ENCODE measurements at places on chromosomes 2 and 18.

- DNase-seq, result no peak
Measured at GRCh38 chr2:74219846-74220486, 21.6 kb downstream of the MTHFD2 start.

- DNase-seq, result no peak
Measured at GRCh38 chr2:12754643-12755042, 37.9 kb downstream of the TRIB2 start.

GRCh38 chr2:172251231-172251630 is 148.5 kb upstream of the DLX2 start:
- DNase-seq, result no peak

DNA sequence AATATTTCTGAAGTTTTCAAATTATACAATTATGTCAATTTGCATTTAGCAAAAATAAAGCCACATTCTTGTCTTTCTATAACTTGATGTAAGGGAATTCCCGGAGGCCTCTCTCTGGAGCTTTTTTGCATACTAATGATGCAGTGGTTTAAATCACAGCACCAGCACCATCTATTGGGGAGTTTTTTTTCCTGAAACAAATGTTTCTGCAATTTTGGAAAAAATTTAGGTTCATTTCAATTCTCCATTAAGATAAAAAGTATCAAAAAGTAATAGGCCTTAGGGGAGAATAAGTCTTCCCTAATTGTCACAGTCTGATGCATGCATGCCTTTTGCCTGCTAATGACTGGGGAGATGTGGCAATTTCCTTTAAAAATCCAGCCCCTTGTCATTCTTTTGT is 13.5 kb downstream of the CBLN2 start:
- no peak for DNase-seq

DNA sequence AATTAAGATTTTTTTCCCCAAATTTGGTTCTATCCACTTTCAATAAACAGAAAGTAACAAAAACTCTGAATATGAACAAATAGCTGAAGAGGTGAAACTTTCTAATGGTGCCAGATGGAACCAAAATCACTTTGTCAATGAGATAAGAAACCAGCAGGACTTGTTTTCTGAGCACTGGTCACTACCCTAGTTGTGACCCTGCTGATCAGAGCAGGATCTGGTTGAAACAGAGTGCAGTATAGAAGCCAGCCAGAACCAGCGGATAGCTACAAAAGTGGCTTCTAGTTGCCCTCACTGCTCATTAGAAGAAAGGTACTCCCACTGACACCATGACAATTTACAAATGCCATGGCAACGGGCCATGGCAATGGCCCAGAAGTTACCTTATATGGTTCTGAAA is 158.3 kb upstream of the PIEZO2 start:
- no peak for DNase-seq

GRCh38 chr2:5845798-5846330 is 153.7 kb downstream of the SOX11 start:
- no peak for DNase-seq

DNA sequence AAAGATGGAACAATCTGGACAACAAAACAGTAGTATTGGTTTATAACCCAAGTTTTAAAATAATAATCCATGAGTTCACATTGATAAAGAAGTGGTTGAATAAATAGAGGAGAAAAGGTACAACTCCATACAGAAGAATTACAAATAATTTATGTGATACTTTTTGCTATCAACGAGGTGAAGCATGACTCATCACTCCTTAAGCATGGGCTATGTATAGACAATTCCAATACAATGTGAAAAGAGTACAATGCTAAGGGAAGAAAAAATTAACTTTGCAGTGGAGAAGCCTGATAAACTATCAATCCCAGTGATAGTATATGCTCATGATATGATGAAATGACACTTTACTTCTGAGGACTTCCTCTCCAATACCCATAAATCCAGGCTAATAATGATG is 312.9 kb downstream of the GULP1 start:
- no peak for DNase-seq

DNA sequence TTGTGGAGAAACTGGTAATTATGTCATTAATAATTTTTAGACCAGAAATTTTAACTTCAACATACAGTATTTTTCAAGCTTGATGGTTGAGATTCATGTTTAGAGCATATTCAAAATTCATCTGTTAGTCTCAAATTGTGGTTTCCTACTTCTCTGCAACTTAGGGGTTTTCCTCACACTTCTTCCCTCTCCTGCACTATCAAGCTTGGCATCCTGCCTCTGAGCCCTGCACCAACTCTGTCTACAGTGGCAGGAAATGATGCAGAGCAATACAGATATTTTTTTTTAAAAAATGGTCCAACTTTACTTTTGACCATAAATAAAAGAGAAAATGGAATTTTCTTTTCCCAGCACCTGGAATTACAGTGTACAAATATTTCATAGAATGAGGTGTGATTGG is 247.3 kb downstream of the NUP35 start:
- DNase-seq, result no peak

GRCh38 chr2:240649331-240649730 is 24.1 kb downstream of the GPR35 start:
- DNase-seq, result no peak

DNA sequence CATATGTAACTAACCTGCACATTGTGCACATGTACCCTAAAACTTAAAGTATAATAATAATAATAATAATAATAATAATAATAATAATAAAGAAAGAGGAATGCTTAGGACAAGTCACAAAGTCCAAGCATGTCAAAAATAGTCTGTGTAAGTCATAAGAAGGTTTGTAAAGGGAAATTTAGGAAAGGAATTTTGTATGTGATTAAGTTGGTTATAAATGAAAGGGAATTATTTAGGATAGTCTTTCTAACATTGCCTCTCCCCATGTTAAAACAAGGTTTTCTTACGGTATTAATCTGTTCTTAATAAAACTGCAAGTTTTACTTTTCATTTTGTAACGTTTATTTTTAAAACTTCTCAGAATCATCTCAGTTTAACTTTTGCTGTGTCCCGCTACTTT is 62.8 kb downstream of the SESTD1 start:
- DNase-seq, result no peak

DNA sequence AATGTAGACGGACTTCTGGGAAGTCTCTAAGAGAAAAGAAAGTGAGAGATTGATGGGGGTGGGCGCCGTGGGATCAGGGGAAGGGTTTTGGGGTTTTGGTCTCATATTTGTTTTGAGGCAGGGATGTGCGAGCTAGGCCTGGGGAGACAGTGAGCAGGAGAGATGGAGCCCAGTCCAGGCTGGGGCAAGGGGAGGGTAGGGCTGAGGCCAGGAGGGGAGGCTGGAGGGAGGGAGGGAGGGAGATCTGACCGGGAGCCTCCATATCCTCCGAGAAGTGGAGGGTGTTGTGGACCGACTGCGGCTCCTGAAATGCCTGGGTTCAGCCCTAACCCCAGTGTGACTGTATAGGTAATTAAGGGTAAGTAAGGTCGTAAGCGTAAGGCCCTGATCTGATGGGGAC is 72.8 kb upstream of the ODC1 start:
- no peak for DNase-seq

GRCh38 chr2:191678437-191679100 is 633 bp downstream of the NABP1 start:
- peak; percentile 68 for DNase-seq

DNA sequence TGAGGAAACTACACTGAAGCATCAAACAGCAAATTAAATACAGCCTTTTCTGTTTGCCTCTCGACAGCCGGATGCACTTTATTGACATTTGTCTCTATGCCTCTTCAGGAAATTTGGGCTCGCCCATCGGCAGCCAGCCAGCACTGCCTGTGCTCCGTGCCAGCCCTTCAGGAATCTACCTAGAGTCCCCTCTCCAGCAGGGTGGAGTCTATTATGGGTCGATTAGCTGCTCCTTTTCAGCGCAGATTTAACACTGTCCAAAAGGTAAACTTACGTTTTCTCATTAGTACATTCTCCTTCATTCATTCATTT is 91.5 kb downstream of the MYCN start:
- no peak for DNase-seq

DNA sequence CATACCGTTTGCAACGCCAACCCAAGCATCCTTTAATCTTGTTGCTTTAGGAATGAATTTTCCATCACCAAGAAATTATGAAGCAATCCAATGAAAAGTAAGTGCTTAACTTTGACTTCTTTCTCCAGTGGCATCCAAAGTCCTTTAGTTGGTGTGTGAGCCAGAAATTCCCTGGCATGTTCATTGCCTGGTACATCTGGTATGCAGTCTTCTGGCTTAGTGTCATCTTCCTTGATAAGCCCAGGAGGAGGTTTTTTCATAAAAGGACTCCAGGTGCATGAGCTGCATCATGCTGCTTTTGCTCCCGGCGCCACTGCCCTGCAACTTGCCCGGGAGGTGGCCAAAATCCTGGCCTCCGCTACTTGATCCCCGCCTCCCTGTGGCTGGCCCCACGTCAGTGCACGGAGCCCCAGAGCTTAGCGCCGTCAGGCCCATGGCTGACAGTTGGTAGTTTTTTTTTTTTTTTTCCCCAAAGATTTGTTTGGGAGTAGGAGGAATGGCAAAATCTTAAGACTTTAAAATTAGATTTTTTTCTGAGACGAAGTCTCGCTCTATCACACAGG is 58.7 kb downstream of the PUM2 start:
- no peak for DNase-seq

GRCh38 chr2:212893216-212893615 is 258.2 kb downstream of the IKZF2 start:
- DNase-seq, result no peak

- no peak for DNase-seq
Measured at GRCh38 chr18:7958897-7959146, 391.7 kb downstream of the PTPRM start.

- DNase-seq, result no peak
Measured at GRCh38 chr2:66577321-66578053, 142.6 kb downstream of the MEIS1 start.

GRCh38 chr2:7508296-7508943 is 591.2 kb downstream of the RNF144A start:
- DNase-seq, result no peak

DNA sequence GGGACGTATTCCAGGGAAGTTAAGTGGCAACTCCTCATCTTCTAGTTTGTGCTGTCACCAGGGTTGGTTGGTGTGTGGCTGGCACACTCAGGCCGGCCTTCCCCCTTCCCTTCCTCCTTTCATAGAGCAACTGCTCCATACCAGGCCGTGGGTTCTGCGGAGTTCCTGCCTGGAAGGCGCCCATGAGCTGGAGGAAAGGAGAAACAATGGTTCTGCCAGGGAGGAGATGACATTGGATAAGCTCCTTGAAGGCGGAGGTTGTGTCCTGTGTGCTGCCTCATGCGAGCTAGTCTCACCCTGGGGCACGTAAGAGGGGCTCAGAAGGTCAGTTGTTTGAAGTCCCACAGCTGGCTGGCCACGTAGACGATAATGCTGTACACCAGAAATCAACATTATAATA is 19.2 kb downstream of the ASAP2 start:
- no peak for DNase-seq

GRCh38 chr2:45172760-45173392 is 163.6 kb upstream of the SIX2 start:
- no peak for DNase-seq

GRCh38 chr2:153588408-153588807 is 109.8 kb upstream of the RPRM start:
- DNase-seq, result no peak

- DNase-seq, result no peak
Measured at GRCh38 chr18:55641486-55641885, 53.5 kb upstream of the TCF4 start.

GRCh38 chr2:191347154-191347553 is 102.0 kb downstream of the MYO1B start:
- no peak for DNase-seq

DNA sequence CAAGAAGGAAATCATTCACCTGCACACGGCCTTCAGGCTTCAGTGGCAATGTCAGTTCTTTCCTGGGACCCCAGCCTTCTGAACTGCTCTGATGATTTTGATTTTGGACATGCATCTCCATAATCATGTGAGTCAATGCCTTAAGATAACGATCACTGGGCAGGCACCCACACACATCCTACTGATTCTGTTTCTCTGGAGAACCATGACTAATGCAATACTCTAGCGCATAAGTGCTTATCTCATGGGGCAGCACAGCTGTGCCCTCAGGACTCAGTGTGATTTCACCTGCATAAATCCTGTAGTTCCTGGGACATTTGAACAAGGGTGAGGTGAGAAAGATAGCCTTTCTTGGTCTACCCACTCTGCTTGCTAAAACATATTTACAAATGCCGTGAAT is 144.6 kb downstream of the AKAIN1 start:
- no peak for DNase-seq

DNA sequence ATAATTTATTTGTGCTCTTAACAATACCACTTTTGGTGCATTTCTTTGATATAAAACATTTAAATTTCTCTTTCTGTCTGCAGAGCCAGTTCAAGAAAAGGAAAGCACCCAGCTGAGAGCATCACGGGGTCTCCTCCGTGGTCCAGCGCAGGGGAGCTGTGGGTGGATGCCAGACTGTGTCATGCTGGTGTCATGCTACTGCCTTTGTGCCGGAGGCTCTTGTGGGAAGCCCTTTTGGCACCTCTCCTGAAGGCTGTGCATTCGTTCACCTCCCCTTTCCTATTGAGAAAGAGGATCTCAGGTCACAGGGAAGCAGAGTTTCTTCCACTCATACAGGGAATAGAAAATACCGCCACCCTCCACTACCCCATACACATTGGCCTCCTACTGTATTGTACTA is 450.4 kb downstream of the GALR1 start:
- no peak for DNase-seq

DNA sequence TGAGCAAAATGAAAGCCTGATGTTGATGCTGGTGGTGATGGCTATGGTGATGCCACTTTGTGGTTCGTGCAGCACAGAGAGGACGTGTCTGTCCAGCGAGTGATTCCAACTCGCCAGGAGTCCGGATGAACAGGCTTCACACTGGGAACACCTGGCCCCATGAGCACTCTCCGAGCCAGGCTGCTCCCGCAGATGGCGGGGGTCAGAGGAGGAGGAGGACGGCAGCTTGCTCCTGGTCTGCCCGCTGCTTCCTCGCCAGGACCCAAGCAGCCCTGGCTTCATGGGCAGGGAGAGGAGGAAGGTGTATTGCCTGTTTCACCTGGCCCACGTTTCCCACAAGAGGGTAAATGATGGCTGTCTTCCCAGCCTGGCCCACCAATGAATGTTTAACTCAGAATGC is 121.6 kb downstream of the MTCL1 start:
- DNase-seq, result no peak

DNA sequence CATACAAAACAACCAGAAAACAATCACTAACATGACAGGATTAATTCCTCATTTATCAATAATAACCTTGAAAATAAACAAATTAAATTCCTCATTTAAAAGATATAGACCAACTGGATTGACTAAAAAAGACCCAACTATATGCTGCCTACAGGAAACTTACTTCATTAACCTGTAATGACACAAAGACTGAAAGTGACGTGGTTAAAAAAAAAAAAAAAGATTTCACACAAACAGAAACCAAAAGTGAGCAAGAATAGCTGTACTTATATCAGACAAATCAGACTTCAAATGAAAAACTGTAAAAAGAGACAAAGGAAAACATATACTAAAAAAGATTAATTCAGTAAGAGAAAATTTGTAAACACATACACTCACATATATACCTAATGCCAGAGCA is 201.2 kb downstream of the CCDC178 start:
- DNase-seq, result no peak
